CD4-positive, alpha-beta T cell treated with Interleukin-17A for 1 hour (primary cell): ENCODE measurements at places on chromosomes 4 and X.
A peak's percentile ranks its signal among the peaks of the same experiment; 100 is the strongest.

DNA sequence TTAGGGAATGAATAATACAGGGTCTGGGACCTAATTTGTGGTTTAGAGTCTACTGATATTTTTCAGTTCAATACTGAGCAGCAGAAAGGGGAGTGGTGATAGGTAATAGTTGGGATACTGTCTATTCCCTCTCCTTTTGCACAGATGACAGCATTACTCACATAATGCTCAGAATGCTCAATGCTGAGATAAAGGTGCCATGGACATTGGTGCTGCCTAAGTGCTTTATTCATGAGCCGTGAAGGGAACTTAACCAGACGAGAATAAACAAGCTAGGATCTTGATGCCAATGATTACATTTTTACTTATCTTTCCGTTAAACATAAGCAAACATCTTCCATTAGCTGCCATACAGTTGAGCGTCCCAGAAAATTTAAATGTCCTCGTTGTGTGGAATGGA, 75.6 kb downstream of the STK32B start:
- no peak for DNase-seq

DNA sequence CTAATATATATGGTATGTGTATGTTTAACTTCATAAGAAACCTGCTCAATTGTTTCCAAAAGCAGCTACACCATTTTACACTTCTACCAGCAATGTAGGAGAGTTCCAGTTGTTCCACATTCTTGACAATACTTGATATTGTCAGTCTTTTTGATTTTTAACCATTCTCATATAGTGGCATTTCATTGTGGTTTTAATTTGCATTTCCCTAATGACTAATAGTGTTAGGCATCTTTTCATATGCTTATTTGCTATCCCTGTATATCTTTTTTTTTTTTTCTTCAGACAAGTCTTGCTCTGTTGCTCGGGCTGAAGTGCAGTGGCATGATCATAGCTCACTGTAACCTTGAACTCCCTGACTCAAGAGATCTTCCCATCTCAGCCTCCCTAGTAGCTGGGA, 58.2 kb upstream of the TRIM2 start:
- DNase-seq = no peak

GRCh38 chrX:12225107-12225506, 86.8 kb downstream of the FRMPD4 start:
- no peak for DNase-seq

DNA sequence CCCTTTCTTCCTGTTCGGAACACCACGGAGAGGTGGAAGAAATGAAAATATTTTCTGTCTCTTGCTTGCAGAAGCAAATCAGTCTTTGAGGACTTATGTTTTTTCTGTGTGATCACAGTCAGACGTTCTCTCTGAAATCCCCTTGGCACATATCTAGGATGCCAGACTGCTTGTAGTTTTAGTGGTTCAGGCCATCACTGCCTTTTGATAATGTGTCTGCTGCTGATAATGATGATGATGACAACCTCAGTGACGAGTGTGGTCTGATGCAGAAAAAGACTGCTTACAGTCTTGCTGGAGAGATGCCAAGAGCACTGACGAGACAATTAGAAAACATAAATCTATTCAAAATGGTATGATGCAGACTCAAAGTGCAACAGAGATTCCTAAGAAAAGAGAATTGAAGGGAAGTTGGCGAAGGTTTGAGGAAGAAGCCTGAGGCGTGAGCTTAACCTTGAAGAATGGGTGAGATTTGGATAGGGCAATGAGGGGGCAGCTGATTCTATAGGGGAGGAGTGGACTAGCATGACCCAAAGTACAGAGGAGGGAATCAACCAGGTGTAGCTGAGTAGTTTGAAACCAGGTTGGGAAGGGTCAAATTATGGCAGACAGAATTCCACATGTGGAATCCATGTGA, 7.9 kb downstream of the RAB33A start:
- no peak for DNase-seq

DNA sequence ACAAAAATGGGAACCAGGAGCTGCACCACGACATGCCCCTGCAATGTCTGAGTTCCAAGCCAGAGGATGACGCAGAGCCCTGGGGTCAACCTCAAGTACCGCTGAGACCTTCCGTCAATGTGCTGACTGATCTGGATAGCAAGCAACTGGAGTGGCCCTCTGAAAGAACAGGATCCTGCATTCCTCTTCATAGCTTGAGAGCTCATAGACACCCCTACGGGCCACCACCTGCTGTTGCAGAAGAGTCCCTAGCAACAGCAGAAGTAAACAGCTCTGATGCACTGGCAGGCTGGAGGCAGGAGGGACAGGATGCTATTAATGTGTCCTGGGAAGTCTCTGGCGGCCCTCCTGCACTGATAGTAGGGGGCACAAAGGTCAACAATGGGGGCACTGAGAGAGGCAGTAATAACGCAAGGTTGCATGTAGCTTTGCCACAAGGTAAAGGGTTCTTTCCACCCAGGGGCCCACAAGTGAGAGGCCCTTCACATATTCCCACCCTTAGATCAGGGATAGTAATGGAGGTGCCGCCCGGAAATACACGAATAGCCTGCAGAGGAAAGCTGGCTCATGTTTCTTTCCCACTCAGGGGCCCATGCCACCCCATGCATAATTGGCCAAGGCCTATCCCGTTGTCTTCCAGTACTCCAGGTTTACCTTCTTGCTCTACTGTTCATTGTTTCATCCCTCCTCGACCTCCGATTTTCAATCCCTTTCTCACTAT, 1.3 kb downstream of the PRR32 start:
- no peak for DNase-seq

DNA sequence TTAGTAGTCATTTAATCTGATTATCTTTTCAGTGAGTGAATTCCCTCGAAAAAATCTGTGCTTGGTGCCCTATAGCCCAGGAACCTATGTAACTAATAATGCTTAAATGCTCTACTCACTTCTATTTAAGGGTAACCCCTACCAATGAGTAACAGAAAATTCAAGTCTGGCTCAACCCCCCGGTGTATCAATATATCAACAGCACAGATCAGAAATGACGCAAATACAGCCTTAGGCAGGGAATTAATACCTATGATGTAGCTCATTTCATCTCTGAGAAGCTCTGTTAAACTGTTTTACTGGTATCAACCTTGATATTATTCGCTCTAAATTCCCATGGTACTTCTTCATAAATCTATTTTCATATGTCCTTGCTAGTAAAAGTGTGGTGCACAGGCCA, 28.6 kb downstream of the PDGFC start:
- no peak for DNase-seq

GRCh38 chr4:120658772-120659171, 263.8 kb downstream of the PRDM5 start:
- DNase-seq = no peak

DNA sequence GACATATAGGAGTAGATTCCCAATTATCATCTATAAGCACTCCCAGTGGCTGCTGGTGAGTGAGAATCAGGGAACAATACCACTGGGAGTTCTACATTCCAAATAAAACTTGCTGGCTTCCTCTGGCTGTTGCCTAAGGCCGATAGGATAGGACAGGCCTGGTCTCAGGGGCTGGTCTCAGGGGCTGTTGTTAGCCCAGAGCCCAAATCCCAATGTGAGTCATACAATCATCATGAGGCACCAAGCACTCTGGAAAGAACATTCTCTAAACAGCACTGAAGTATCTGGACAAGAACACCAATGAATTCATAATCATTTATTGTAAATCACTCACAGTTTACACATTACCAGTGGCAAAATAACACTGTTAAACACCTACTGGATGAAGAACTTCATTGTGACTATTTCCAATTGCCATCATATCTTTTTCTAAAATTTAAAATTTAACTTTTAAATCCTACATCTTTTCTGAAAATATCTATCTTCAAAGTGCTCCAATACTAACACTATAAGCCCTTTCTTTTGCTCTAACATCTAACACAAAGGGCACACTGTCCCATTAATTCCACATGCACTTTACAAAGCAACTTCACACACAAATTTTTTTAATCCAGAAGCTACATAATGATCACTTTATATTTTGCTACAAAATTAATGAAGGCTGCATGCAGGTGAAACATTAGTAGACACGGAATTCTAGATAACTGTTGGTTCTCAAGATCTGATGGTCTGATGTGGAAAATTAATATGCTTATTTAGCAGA, 67.6 kb upstream of the TMEM150C start:
- no peak for DNase-seq

DNA sequence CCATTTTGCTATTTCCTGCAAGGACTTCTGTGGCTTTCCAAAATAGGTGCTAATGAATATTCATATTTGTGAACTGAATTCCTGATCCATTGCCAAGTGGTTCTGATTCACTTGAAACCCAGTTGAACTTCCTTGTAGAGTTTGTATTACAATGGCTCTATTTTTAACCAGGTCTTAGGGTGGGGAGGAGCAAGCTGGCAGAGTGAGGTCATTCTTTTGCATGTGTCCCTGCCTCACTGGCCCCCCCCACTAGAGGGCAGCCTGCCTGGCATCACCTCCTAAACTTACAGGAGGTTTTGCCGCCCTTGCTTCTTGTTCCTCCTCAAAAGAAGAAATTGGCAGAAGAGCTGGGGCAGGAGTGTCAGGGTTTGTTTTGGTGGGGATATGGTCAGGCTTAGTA, 10.5 kb downstream of the PTTG2 start:
- DNase-seq = peak; percentile 71

DNA sequence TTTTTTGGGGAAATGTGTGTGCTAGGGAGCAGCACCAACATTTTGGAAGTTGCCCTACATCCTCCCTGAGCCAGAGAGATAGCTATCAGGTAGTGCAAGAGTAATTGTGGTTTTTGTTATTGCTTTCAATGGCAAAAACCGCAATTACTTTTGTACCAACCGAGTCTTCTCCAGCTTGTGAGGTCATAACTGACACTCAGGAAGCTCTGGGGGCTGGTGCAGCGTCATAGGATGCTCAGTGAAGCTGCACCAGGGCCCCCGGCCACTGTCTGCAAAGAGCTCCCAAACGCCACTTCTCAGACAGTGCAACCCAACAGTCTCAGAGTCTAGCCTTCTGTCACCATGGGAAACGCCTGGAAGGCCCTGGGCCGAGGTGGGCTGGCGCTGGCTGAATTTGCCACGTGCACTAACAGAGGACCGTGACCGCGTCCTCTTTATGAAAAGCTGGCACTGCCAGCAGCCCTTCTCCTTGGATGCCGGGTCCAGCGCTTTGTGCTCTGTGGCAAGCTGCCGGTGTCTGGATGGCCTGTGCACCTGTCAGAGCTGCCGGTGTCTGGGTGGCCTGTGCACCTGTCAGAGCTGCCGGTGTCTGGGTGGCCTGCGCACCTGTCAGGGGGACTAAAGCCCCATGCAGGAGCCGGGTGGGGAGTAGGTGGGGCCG, 19.4 kb downstream of the SH3TC1 start:
- no peak for DNase-seq

GRCh38 chr4:39466747-39467146, 7.9 kb downstream of the LIAS start:
- no peak for DNase-seq

DNA sequence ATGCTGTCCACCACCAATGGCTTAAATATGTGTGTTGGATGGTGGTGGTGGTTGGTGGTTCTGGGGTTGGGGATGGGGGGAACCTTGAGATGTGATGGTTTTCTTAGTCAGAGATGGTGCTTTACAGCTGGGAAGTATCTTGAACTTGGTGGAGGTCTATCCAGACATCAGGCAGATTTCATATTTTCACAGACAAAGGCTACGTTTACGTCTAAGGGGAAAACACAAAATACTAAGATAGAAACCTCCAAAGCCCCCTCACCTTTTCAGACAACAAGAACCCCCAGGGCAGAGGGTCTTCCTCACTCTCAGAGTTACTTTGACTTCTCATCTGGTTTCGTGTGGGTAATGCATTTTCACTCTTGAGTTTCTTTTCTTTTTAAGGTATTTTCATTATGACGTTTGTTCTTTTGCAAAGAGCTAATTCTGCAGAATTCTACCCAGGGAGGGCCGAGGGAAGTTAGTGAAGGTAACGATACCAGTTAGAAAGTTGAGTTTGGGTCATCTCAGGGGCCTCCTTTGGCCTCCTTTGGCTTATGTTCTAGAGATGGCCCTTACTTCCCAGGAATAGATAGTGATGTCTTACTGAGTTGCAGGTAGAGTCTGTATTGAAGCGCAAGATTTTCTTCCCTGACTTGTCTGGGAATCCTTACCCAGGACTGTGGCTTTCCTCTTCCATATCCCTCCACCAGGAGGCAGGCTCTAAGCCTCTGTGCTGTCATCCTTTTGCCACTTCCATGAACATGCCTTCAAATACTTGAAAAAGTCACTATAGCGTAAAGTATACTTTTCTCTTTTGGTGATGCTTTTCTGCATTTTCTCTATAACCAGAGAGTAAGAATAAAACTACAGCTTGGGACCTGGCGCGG, 31.9 kb downstream of the RHOH start:
- no peak for DNase-seq

GRCh38 chr4:83516042-83516772, 19.7 kb upstream of the GPAT3 start:
- no peak for DNase-seq

DNA sequence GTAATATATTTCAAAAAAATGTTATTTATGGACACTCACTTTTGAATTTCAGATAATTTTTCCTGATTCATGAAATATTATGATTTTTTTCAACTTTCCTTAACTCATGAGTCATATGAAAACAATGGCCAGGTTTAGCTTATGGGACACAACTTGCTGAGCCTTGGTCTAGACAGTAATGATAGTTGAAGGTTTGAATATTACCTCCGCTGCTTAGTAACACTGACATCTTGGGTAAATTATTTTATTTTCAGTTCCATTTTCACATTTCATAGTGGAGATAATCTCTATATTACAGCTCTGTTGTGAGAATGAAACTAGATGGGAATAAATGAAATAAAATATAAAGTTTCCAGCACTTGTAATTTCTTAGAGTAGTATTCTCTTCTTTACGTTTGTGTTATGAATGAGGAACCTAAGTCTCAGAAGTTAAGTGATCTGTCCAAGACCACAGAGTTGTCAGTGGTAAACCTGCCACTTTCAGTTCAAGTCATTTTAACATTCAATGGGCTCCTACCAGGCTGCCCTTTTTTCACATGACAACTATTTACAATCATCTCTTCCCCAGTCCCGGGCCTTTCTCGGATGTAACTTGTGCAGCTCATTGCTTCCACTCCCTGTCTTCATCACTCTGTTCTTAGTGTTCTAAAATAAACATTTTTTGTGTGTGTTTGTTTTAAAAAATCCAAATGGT, 46.8 kb upstream of the GC start:
- DNase-seq = no peak

- DNase-seq = no peak
Observed at GRCh38 chrX:28920153-28920943, 333.1 kb downstream of the IL1RAPL1 start.

DNA sequence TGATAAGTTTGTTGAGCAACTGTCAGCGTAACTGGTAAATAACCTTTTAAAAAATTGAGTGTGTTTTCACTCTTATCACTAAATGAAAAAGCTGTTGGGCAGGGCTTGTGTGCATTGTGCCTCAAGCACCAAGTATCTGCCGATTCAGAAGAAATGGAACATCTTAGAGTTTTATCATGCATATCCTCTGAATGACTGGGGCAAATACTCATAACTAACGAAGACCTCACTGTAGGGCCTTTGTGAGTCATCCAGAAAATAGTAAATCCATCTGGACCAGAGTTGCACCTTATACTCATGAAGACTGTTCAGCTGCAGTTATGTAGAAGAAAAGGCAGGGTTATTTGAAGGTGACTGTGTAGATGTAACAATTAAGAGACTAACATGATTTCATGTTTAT, 222.1 kb downstream of the CAMK2D start:
- DNase-seq = no peak

GRCh38 chr4:121278811-121279368, 101.9 kb downstream of the QRFPR start:
- DNase-seq = no peak
